ENCODE measurements at places on chromosomes 16 and 17.

DNA sequence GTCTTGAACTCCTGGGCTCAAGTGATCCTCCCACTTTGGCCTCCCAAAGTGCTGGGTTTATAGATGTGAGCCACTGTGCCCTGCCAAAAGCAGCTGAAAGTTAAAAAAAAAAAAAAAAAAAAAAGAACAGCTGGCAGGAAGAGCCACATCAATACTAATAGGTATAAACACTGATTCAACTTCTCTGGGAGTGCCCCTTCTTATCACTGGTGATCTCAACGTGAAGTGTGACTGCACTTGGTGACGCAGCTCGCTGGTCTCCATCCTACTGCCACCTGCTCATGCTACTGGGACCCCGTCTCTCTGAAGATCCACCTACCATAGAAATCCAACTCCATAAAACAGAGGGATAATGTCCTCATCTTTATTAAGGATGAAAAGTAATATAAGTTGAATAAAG is 40.8 kb downstream of the RNF157 start:
- DNase-seq, result no peak

DNA sequence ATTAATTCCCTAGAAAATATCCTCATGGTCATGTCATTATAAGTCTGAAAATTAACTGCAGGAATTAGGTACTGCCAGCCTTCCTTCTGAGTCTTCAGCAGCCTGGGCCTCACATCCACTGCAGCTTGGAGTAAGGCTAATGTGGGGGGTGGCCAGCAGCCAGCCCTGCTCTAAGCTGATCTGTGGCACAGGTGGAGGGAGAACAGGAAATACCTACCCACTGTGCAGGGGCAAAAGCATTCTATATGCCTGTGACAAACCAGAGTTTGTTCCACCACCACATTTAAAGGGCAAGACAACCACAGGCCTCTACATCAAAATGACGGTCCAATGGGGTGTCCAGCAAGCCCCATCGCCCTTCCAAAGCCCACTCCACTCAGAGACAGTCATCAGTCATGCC is 9.4 kb downstream of the NPRL3 start:
- no peak for DNase-seq

DNA sequence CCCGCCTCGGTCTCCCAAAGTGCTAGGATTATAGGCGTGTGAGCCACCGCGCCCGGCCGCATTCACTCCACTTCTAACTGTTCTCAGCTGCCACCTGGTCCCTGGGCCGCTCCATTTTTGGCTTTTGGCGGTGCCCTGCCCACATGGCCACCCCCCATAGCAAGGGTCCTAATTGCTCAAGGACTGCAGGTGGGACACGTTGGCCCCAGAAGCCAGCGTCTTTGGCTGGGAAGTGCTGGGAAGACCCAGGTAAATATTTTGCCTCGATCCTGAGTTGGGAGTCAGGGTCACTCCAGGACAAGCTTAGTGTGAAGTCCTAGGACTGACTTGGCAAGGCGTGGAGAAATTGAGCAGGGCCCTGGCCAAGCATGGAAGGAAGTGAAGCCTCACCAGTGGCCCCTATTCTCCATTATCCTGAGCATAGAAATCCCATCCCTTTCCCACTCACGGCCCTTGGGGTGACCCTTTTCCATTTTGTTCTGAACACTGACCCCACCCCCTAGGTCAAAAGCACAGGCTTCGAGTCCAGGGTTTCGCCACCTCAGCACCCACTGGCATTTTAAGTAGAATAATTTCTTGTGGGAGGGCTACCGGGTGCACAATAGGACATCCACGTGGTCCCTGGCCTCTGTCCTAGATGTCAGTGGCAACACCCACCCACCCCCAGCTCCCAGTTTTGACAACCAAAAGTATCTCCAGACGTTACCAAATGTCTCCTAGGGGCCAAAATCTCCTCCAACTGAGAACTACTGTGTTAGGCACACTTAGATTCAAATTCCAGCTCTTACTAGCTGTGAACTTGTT is 5.9 kb upstream of the WDR81 start:
- DNase-seq, result no peak

DNA sequence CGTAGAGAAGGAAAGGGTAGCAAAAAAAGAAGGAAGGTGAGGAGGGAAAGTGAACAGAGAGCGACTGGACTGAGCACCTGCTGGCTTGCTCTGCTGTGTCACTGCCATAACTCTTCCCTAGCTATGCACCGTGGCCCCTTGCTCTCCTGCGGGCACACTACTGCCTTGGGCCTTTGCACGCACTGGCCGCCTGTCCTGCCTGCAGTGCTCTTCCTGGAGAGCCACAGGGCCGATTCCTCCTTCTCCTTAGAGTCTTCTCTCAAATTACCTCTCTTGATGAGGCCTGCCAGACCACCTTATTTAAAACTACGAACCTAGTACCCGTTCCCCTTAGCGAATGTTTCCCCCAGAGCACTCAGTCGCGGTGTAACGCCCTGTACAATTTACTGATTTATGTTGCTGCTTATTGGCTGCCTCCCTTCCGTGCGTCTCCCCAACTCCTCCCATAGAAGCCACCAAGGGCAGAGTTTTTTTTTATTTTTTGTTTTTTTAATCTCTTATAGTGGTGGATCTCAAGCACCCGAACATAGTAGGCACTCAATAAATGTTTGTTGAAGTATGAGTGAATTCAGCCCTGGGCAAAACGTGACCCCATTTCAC is 70.3 kb downstream of the RAI1 start:
- peak; percentile 38 for DNase-seq

- DNase-seq, result peak; percentile 66
Observed at GRCh38 chr17:73191443-73192205, 1.2 kb upstream of the COG1 start.

GRCh38 chr17:5055543-5055942 is 20.3 kb upstream of the SLC52A1 start:
- DNase-seq, result no peak

- DNase-seq, result no peak
Observed at GRCh38 chr17:79292501-79292900, 217.9 kb downstream of the ENGASE start.

- DNase-seq, result no peak
Observed at GRCh38 chr17:72416054-72416675, 295.3 kb downstream of the SOX9 start.

GRCh38 chr16:72739577-72739976 is 308.4 kb downstream of the ZFHX3 start:
- DNase-seq, result no peak

GRCh38 chr17:17572010-17572785 is 19.3 kb downstream of the PEMT start:
- no peak for DNase-seq

GRCh38 chr16:3042376-3042775 is 4.0 kb upstream of the MMP25 start:
- DNase-seq, result no peak

DNA sequence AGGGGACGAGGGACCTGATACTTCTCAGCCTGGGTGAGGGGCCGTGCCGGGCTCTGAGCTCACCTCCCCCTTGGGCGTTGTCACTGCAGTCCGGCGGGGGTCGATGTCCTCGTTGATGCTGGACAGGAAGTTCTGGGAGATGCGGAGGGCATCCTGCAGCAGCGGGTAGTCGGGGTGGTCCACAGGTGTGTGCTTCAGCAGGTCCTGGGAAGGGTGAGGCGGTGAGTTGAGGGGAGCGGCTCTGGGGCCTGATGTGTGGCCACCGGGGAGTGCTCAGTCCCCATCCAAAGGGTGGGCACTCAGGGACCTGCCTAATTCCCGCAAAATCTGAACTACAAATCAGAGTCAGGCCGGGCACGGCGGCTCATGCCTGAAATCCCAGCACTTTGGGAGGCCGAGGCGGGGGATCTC is 75.6 kb downstream of the TIMM22 start:
- no peak for DNase-seq

DNA sequence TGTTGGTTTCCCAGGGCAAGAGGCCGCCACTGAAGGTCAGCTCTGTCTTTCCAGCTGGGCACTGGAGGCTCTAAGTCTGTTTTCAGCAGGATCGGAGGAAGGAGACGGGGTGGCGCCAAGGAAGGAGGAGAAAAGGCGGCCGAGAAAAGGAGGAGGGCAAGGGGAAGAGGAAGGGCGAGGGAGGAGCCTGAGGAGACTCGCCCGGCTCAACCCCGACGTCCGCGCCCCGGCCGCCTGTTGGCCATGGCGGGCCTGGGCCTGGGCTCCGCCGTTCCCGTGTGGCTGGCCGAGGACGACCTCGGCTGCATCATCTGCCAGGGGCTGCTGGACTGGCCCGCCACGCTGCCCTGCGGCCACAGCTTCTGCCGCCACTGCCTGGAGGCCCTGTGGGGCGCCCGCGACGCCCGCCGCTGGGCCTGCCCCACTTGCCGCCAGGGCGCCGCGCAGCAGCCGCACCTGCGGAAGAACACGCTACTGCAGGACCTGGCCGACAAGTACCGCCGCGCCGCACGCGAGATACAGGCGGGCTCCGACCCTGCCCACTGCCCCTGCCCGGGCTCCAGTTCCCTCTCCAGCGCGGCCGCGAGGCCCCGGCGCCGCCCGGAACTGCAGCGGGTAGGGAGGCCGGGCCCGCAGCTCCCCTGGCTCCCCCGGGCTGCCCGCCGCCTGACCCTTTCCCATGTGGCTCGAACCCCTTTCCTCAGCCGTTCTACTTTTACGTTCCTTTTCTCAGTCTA is at the start of gene RNF135:
Gene RNF135 (plus strand): TSS at position 209 of the 737 bp plus-strand sequence. CDS start 35 bp downstream, at position 244.
- DNase-seq, result peak; percentile 86

- DNase-seq, result no peak
Observed at GRCh38 chr17:13460261-13461000, 141.3 kb downstream of the HS3ST3A1 start.

DNA sequence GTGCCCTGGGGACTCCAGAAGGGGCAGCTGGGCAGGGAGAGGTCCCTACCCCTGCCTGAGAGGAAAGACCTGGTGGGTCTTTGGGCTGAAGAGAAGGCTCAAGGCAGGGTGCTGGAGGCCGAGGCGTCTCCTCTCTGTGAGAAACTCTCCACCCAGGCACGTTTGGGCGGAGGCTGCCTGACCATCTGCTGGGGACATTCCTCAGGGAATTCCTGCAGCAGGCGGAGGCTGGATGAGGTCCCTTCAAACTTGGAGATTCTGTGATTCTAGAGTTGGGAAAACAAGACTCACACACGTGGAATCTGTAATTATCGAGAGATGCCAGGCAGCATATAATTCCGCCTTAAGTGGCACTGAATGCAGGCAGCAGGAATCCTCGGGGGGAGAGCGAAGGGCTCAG is 21.1 kb upstream of the PHF12 start:
- DNase-seq, result no peak

- DNase-seq, result no peak
Observed at GRCh38 chr17:72182371-72182873, 61.6 kb downstream of the SOX9 start.

- no peak for DNase-seq
Observed at GRCh38 chr17:82650723-82651122, 2.5 kb upstream of the WDR45B start.

GRCh38 chr16:79887541-79888540 is 287.3 kb upstream of the MAF start:
- no peak for DNase-seq
